ENCODE measurements at places on chromosomes 5 and 9.

DNA sequence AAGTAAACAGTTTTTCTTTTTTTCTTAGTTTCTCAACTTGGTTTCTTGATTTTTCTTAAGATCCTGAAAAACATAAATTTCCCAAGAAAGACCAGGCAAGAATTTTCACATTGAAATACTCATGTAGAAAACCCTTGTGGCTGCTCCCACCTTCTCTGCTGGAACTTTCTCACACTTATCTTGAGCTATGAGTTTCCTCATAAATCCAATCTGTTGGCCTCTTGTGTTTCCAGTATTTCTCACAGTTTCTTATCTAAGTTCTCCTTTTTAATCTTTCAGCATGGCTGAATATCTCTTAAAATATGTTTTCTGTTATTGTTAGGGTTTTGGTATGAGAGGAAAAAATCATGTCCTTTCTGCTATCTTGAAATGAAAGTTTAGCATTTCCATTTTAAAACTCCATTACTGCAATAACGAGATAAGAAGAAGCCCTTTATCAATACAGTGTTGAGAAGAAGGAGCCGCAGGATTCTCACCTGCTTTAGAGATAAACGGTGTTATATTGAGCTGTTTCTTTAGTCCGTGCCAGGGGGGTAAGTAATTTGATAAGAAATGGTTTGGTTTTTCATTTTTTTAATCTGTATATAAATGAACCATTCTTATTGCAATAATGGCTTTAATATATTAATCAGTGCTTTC is 89.3 kb downstream of the ALDH1A1 start:
- DNase-seq, result no peak

DNA sequence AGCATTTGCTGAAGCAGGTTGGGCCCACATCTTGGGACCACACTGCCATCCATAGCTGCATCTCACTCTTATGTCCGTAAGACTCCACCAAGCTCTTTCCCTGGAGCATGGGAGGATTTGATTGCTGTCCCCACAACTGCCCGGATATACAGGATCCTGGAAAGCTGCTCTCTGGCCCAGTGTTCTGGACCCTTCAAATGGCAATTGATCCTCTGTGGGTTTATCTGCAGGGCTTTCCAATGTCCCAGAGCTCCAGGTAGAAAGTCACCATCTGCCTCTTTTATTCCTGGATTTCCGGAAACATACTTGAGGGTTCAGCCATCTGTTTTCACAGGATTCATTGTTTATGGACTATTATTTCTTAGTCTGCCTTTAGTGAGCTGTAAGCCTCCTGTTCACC is 214.6 kb downstream of the SREK1 start:
- no peak for DNase-seq

- no peak for DNase-seq
Measured at GRCh38 chr5:177372034-177372896, 12.0 kb upstream of the SLC34A1 start.

DNA sequence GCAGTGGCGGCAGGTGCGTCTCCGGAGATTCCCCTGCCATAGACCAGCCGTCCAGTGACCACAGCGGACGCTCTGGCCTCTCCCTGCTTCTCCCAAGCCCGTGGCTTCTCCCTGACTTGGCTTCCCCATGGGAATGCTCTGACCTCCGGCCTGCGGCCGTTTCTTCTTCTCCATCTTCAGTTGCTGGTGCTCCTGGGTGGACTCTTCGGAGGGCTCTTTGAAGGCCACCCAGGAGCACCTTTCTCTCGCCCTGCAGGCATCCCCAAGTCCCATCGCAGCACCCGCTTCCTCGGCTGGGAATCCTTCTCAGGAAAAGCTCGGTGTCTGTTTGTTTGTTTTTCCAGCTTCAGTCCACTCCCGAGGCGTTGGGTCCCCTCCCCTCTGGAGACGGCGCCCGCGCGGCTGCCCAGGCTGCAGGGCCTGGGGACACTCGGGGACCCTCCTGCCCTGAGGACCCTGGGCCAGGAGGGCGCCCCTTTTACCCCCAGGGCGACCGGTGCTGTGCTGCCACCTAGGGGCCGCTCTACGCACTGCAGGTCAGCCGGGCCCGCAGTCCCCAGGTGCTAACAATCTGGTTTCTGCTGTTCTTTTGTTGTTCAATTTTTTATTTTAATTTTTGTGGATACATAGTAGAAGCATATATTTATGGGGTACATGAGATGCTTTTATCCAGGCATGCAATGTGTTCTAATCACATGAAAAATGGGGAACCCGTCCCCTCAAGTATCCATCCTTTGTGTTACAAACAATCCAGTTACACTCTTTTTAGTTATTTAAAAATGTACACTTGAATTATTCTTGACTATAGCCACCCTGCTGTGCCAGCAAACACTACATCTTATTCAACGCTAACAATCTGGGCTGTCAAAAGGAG is 197.9 kb upstream of the ADAMTS16 start:
- no peak for DNase-seq

- no peak for DNase-seq
Measured at GRCh38 chr5:133034064-133034463, 7.7 kb upstream of the ZCCHC10 start.

DNA sequence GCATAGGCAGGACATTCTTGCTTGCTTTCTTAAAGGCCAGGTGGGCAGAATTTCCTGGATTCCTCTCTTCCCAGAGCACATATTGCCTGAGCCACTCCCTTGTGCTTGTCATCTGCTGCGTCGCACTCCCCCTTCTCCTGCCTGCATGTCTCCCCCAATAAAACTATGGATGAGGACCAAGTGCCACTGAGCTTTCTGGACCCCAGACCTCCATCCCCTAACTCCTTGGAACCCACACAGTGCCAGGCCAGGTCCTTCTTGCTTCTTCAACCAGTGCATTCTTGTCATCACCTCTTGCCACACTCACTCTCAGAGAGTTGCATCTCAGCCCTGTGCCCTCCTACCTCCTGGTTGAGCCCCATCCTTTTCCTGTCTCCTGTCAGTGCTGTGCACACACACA is 157.9 kb upstream of the PANK3 start:
- no peak for DNase-seq

DNA sequence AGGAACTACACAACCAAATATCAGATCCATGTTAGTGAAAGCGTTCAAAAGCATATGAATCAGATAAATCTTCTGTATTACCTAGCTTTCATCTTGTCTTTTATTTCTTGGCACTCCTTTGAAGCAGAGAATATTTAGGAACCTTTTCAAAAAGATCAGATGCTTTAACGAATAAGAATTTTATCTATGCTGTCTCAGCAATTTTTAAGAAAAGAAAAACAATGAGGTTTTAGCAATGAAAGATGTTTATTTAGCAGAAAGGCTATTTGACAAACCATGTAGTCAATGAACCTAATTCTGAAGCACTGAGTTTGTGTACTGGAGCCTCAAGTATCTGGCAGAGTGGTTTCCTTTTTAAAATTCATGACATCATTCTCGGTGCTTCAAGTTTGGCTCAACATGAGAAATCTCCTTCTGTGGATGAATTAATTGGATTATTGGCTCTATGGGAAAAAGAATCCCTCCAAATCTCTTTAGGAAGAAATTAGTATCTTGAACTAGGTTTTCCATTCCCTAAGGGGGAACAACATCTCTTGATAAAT is 534.7 kb downstream of the CAAP1 start:
- DNase-seq, result no peak

DNA sequence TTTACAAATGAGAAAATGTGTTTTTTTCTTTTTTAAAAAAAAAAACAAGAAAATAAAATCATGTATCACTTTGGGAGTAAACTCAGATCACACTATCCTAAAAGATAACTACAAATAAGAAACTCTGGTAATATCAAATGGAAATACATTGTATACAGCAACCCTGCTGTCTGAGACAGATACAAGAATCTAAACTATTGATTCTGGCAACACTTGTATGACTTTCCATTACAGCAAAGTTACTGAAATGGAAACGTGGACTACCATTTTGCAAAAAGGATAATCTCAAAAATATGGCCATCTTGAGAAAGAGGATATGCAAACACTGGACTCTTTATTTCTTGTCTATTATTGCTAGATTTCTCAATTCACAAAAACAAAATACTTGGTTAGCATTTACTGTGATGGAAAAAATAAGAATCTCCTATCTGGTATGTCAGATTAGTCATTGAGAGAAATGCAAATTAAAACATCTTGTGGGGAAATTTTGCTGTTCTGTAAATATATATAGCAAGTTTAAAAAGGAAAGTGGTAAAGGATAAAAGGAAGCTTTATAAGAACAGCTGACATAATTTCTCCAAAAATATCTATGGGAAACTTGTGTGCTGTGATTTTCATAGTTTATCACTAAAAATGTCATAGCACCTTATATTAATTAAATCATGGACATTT is 112.9 kb upstream of the FER start:
- DNase-seq, result no peak

DNA sequence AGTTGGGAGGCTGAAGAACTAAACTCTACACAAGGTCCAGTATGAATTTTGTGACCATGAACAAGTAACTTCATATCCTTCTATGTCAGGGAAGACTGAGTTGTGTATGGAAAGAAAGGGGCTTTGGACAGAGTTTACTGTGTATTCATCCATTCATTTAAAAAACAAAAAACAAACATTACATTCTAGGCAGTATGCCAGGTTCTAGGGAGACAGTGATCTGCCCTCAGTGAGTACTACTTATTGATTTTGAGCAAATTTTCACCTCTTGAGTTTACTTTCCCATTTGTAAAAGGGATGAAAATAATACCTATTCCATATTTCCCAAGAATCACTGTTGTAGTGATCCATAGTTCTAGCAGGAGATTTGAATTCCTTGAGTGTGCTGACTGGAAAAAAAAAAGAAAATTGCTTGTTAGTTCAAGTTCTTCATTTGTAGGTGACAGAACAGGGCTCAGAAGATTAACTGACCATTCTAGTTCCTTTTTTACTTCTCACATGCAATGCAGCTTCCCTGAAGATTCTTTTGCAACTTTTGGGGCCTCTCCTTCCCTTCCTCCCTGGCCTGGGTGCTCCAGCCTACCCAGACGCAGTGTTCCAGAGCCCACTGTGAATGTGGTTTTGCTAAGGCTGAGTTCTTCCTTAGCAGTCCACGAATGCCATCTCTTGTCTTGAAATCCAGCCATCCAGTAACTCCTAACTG is 2.6 kb upstream of the GAPVD1 start:
- no peak for DNase-seq

- DNase-seq, result no peak
Measured at GRCh38 chr5:115838885-115839518, 2.4 kb downstream of the ATG12 start.

- DNase-seq, result no peak
Measured at GRCh38 chr5:144731786-144732185, 561.1 kb downstream of the KCTD16 start.

GRCh38 chr9:88559661-88560060 is 24.7 kb downstream of the NXNL2 start:
- DNase-seq, result no peak

GRCh38 chr5:168163966-168164365 is 127.5 kb upstream of the WWC1 start:
- no peak for DNase-seq

GRCh38 chr5:174916227-174916626 is 191.8 kb downstream of the MSX2 start:
- no peak for DNase-seq

DNA sequence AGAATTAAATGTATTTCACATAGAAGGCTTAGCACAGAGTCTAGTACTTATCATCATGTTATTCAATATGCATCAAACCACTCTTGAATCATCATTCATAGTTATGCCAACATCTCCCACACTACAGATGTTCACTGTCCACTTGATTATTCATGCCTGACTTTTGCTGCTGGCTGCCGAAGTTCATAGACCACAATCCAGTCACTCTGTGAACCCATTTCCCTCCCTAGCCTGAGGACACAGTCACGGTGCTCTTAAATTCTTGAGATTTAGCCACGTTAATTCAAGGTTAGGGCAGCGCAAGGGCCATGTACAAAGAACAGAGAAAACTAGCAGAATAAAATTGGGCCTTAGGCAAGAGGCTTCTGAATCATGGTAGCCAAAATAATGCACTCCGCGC is 32.4 kb downstream of the ABCA1 start:
- no peak for DNase-seq

GRCh38 chr9:131395157-131396098 is 1.5 kb downstream of the PRRC2B start:
- peak; percentile 83 for DNase-seq

All from CD4-positive, alpha-beta T cell treated with Interleukin-4 for 1 hour (primary cell).